ENCODE measurements at places on chromosomes 4 and X.

GRCh38 chrX:141185366-141185765 lies 8.4 kb upstream of the LDOC1 start:
- DNase-seq, result no peak

DNA sequence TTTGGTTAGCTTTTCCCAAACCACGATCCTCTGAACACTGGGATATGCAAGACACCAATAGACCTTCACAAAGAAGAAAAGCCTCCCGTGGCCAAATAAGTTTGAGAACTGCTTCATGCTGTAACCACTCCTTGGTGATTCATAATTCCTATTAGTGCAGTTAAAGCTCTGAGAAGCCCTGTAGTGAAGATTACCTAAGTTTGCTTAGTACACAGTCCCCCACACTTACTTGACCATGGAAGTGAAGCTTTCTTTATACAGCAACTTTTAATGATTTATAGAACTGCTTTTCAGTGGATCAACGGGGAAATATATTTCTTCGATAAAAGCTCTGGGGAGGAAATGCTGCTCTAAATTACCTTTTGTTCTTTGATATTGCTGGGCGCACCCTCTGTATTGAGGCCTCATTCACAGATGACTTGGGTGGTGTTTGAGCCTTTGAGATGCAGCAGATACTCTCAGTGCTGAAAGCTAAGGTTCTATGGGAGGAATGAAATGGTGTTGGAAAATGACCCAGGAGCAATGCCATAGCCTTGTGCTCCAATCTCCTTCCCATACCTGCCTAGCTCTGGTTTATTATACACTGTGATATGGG lies 67.4 kb downstream of the CBLL2 start:
- DNase-seq, result no peak

DNA sequence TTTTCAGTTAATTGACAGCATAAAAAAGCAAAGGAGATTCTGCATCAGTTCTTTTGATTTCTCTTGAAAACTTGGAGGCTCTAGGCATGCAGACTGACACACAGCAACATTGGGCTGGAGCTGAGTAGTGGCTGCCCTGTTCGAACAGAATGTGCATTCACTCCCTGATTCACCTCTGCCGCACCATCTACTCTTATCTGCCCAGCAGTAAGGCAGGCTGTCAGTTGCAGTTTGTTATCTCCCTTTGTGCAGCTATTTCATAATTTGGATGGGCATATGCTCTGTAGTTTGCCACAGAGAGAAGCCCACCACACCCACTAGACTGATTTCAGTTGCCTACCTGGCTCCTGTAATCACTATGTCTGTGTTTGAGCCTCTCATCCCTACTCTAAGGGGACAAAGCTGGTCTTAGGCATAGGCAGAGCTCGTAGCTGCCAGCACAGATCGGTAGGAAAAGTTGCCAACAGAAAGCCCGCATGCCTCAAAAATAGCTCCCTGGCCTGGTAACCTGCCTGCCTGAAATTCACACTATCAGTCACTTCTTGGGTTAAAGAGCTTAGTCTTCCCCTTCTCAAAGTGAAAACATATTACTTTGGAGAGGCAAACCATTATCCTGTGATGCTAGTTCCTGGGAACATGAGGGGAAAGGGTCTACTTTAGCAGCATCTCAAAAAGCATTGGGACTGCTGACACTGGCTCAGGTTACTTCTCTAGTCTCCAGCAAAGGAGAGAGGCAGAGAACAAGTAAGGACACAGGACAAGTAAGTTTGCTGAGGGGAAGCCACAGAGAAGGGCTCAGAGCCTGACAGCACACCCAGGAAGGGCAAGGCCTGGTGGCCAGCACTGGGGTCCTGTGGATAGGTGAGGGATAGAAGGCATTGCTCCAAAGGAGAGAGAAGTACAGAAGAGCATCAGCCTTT lies 75.9 kb upstream of the TMEM164 start:
- no peak for DNase-seq

- DNase-seq, result peak; percentile 29
These were observed 19.8 kb downstream of the BEX3 start for GRCh38 chrX:103396186-103396585.

- DNase-seq, result peak; percentile 45
These were observed 1390.2 kb downstream of the C4orf33 start for GRCh38 chr4:130486186-130486585.

GRCh38 chr4:145776208-145776607 lies 96.3 kb downstream of the C4orf51 start:
- DNase-seq, result no peak

DNA sequence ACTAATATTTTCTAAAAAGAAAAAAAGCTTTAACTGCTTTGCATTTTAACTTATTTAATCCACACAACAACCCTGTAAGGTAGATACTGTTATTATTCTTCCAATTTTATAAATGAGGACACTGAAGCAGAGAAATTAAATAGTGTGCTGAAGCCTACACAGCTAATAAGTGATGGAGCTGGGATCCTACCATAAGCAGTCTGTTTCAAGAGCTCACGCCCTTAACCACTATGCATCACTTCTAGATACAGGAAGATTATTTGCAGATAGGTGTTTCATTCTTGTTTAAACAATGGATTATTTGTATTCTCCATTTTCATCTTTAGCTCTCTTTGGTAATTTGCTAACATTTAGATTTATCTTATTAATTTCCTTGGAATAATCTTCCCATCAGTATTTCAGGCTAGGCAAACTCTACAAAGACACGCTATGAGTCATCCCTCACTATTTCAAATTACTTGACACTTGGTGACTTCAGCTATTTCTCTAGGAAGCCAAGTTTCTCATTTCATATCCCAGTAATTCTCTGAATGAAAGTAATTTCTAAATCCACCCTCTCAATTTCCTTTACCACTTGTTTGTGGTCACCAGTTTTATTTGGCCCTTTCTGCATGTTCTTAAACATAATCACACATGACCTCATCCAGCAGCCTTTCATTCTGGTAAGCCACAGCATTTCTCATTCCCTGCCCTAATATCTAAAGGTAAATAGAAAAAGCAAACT lies 67.3 kb downstream of the ASB9 start:
- no peak for DNase-seq

DNA sequence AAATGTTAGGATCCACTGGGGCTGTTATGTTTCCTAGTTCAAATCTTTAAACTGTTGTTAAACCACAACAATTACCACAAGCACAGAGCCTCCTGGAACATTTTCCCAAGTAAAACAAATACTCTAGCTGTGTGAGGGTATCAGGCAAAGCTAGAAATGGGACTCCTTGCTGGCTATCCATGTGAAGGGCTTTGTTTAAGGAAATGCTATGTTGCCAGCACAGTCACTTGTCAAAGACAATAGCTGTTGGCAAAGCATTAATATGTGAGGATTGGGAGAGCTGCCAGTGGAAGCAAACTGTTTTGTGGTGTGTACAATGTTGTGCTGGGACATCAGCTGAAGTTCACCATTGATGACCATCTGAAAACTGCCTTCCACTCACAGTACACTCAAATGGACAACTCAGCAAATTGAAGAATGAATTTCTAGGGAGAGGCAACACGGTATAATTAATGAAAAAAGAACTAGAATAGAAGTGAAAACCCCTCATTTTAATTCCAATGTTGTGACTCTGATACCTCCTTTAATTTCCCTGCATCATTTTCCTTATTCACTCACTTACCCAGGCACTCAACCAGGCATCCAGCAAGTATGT lies 100.8 kb downstream of the ANXA3 start:
- DNase-seq, result peak; percentile 85

GRCh38 chr4:159787901-159788300 lies 685.0 kb downstream of the RAPGEF2 start:
- DNase-seq, result no peak

DNA sequence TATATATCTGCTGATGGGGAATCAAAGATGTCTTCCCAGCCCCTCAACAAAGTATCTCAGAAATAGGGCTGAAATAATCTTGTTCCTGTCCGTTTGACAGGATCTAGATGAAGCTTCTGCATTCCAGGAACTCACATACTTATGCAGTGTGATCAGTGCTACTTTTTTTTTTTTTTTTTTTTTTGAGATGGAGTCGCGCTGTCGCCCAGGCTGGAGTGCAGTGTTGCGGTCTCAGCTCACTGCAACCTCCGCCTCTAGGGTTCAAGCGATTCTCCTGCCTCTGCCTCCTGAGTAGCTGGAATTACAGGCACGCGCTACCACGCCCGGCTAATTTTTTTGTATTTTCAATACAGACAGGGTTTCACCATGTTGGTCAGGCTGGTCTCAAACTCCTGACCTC lies 36.4 kb downstream of the DHX15 start:
- no peak for DNase-seq

DNA sequence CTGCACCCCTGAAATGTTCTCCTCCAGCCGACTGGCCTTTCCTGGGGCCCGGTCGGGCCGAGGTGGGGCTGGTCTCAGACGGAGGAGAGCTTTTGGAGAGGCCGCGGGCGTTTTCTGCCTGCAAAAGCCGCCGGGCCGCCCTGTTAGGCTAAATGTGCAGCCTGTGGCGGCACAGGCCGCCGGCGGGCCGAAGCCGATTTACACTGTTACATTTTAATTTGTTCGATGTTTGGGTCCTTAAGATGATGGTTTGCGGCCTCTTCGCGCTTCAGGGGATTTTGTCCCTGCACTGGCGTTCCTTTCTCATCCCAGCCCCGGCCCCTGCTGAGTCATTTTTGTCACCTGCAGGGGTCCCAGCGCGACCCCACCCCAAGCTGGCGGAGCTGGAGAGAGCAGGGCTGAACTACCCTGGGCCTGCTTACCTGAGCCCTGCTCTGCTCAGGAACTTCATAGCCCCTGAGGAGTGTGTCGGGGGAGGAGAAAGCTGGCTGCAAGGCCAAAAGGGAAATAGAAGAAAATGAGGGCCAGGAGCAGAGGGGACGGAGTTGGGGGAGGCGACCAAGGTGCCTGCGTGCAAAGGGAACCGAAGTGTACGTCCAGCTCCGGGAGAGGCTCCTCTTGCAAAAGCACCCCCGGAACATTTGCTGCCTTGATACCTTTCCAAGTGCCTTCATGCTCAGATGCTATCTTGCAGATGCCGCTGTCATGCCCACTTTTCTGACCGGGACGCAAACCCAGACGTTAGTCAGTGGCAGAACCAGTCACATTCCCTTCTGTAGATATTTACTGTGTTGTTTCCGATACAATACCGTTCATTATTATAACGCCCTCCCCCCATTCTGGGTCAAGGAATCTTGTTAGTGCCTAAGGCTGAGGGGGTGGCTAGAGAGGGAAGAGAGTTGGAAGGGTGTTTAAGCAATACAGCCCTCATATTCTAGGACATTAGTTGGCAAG lies 977 bp upstream of the RBBP7 start:
- peak; percentile 19 for DNase-seq

DNA sequence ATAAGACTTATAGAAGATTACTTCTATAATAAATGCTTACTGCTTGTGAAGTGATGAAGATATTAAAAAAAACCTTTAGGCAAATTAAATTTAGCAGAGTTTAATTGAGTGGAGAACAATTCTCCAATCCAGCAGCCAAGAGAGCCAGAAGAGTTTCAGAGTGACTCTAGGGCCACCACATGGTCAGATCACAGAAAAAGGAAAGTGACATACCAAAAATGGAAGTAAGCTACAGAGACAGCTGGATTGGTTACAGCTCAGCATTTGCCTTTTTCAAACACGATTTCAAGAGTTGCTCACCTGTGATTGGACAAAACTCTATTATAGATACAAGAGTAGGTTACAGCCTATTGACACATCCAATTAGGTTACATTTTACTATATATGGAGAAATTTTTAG lies 79.0 kb upstream of the TRAM1L1 start:
- no peak for DNase-seq

GRCh38 chrX:65609237-65609636 lies 58.2 kb upstream of the MSN start:
- DNase-seq, result no peak

- DNase-seq, result no peak
These were observed 1.6 kb downstream of the SCD5 start for GRCh38 chr4:82797040-82797404.

GRCh38 chrX:70324326-70324725 lies 34.4 kb downstream of the KIF4A start:
- no peak for DNase-seq

- DNase-seq, result peak; percentile 44
These were observed 28.6 kb downstream of the FAM241A start for GRCh38 chr4:112173593-112174558.

DNA sequence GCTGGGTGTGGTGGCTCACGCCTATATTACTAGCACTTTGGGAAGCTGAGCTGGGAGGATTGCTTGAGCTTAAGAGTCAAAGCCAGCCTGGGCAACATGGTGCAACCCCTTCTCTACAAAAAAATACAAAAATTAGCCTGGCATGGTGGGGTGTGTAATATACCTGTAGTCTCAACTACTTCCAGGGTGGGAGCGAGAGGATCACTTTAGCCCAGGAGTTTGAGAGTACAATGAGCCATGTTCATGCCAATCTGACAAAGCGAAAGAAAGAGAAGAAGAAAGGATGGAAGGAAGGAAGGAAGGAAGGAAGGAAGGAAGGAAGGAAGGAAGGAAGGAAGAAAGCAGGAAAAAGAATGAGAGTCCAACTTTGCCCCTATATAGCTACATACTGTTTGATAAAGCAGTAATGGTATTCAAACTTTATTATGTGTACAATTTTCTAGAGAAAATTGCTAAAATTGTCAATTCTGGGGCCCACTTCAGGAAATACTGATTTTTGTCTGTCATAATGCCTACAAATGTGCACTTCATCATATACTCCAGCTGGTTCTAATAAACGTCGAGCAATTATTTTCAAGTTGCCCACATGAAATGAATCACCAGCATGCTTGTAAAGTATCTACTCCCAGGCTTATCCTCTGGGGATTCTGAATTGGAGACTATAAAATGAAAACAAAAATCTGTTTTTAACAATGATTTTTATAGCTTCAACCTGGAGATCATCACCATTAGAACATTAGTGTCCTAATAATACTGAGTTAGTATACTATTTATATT lies 132.3 kb downstream of the NDST4 start:
- DNase-seq, result no peak

GRCh38 chr4:150217192-150217591 lies 138.9 kb downstream of the DCLK2 start:
- peak; percentile 84 for DNase-seq

DNA sequence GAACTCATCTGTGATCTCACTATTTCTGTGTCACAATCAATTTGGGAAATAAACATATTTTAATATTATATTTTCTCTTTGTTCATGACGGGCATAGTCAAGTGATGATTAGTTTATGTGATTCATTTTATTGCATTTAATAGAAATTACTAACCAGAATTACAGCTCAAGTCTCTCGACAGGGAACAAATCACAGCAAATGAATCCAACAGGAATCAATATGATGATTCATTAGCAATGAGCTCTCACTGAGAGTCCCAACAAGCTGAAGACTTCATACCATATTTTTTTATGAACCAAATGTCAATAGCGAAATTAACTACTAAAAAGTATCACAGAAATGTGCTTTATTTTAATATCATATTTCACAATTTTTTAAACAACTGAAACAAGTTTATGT lies 649.7 kb downstream of the GRID2 start:
- DNase-seq, result no peak

Data from cardiac fibroblast (primary cell).